AG09309 (cell line): ENCODE measurements at places on chromosomes 12 and 14.

DNA sequence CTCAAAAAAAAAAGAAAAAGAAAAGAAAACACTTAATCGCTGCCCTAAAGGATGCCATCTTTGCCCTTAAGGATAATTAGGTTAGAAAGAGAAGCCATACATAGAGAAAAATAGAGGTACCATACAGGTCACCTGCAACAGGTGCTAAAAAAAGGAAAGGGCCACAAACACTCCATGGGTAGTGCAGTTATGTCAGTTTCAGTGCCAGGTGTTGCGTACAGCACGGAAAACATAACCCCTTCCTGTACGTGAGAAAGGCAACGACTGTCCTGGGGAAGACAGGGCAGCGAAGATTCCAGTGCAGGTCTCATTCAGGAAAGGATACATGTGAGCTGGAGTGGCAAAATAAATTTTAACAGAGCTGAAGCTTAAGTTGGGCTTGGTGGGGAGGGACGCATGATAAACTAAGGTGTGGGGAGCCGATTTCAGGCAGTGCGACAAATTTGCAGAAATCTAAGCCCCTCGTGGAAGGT lies 553 bp upstream of the DAZAP2 start:
- no peak for DNase-seq

DNA sequence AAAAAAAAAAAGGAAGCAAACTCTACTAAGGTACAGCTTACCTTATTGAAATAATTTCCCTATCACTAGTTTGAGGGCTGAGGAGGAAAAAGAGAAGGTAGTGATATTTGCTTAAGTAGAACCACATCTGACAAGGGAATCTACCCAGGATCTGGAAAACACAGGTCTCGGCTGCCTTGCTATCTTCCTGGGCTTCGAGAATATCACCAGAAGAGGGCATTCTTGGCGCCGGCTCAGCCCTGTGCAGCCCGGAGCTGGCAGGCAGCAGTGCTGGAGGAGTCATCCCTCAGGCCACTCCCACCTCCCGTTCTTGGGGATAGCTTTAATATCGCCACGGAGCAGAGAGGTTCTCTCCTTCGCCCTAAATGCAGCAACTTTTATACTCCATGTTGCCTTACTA lies 1181.2 kb downstream of the VRK1 start:
- no peak for DNase-seq

DNA sequence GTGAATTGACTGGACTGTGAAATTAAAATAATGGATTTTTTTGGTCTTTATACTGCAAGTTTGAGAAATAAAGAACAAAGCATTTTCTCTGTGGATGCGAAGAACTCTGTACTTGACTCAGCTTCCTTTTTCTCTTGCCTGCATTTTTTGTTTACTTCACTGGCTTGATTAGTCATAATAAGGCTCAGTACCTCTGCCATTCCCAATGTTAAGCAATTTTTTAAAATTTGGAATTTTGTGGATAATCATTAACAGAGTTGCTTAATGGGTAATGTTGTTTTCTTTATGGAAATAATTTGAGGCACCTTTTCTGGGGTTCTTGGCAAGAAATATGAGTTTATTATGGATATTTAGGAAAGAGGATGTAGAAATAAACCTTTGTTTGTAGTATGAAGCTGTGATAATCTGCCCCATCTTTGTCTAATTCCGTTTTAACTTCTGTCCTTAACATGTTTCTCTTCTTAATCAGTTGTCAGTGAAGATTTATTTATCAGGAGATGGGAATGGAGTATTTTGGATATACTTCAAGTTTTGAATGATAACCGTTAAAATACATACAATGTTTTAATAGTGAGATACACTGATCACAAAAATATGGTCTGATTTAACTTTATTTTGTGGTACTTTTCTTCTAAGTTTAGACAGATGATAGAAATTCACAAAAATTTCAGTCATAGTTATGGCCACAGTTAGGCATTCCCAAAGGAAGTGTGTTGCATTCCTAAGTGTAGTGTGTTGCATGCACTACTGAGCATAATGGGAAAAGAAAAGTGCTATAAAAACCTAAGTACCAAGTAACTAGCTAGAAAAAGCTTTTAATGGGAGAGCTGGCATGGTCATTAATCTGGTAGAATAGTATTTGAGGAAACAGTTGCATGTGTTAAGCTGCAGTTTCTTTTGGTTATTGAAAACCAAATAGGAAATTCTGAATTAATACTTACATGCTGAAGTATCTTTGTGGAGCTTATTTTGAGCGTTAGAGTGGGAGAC lies 27.7 kb downstream of the WNK1 start:
- DNase-seq, result peak; percentile 59

DNA sequence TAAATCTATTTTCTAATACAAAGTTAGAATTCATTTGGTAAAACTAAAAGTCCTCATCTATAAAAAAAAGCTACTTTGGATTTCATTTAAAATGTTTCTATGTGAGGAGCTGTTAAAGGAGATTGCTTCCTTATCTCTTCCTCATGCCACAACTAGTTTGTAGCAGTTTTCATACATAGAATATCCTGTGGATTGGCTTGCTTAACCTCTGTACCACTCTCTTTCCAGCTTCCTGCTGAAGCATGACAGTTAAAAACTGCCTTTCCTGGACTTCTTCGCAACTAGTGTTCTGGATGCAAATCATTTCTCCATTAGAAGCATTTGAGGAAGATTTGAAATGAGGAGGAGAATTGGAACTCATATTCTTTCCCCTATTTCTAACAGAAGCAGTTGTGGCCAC lies 49.6 kb downstream of the ST8SIA1 start:
- no peak for DNase-seq

GRCh38 chr12:13033476-13033875 lies 10.7 kb upstream of the FAM234B start:
- DNase-seq, result no peak

DNA sequence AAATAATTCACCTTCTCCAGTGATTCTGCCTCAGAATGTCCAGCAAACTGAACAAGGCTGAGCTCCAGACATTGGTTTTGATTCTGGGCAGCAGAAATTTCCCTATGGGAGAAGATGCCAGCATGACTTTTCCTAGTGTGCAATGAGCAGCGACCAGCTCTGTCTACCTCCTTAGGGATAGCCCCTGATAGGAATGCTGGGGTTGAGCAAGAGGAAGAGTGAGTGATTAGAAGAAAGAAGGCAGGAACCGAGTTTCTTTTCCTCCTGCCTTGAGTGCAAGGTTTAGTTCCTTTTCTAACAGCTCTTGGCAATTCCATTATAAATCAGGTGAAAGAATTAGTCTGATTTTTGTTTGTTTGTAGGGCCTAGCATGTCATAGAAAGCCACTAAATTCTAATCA lies 379.0 kb downstream of the DAD1 start:
- no peak for DNase-seq
